ENCODE measurements at places on chromosomes 1 and 21.

DNA sequence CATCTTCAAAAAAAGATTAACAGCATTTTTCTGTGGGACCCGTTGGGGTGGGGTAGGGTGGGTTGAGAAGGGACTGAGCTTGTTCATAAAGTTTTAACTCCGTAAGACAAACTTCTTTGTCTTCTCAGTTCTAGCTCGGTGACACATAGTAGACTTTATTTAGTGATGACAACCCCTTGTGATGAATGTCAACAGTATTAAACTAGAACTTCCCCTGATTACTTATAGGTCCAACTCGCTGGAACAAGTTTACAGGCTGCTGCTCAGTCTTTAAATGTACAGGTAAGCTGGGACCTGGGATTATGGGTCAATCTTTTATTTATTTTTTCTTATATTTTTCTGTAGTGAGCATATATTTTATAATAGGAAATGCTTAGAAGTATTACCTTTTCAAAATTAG lies 148.4 kb downstream of the CD247 start:
- peak; percentile 54 for DNase-seq

GRCh38 chr1:163069655-163070277 lies 605 bp downstream of the RGS4 start:
- DNase-seq: no peak

DNA sequence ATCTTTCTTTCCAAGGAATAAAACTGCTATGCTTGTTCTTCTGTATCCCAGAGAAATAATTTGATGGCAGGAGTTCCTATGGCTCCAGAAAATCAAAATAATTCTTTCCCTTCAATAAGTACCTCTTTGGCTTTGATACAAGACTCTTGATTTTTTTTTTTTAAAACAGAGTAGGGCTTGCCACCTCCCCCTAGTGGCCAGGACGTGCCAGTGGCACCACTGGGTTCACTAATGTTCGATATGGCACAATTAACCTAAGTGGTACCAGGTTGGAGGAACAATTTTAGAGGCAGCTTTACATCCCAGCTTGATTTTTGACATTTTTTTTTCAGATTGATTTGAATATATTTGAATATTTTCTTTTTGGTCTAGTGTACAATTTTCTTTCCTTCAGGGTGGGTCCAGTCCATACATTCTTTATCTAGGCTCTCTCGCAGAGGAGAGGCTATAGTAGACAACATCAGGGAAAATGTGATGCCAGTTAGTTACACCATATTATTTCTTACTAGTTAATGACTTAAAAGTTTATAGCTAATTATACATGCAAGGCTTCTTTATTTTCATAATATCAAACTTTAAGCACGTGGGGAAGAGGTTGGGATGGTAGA lies 330.9 kb downstream of the S1PR1 start:
- DNase-seq: peak; percentile 56

DNA sequence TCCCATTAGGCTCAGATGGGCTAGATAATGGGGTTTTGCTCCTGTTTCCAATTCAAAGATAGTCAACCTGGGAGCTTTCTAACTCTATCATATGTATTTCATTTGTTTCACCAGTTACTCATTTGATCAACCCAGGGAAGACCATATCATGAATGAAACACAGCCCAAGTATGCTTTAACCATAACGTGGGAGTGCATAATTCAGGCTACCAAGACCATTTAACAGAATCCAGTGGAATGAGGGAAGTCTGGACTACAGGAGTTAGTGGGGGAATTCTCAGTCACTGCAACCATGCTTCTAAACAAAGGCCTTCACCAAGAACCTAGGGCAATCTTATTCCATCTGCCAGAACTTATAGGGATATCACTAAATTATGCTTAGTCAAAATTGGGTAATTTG lies 15.0 kb upstream of the SLC16A1 start:
- no peak for DNase-seq

GRCh38 chr1:172766462-172766861 lies 107.6 kb downstream of the FASLG start:
- DNase-seq: no peak

DNA sequence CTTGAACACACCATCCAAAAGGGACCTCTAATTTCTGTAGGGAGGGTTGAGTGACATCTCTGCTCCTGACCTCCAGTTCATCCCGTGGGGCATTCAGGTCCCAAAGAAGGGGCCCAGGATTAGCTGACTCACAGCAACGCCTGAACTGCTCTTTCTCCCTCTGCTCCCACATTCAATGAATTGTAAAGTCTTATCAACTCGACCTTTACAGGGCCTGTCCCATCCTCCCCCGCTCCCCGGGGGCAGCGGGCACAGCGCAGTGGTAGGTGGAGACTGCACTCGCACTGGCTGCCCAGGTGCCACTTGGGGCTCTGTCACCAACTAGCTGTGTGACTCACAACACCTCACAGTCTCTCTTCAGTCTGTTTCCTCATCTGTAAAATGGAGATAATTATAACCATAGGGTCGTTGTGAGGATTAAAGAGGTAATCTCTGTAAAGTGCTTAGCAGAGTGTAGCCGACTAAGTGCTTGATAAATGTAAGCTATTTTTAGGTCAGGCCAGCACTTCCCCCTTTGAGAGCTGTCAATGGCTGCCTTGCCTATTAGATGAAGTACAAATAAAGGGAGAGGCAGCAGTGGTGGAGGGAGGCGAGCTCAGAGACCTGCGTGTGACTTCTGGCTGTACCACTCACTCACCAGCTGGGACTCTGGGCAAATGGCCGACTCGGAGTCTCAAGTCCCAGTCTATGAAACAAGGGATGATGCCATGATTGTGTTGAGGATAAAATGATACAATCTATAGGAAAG lies 637 bp upstream of the MYBPHL start:
- no peak for DNase-seq

- no peak for DNase-seq
Observed at GRCh38 chr1:241682921-241683320, 30.8 kb downstream of the WDR64 start.

- DNase-seq: peak; percentile 17
Observed at GRCh38 chr1:100266741-100267140, 725 bp downstream of the RTCA start.

DNA sequence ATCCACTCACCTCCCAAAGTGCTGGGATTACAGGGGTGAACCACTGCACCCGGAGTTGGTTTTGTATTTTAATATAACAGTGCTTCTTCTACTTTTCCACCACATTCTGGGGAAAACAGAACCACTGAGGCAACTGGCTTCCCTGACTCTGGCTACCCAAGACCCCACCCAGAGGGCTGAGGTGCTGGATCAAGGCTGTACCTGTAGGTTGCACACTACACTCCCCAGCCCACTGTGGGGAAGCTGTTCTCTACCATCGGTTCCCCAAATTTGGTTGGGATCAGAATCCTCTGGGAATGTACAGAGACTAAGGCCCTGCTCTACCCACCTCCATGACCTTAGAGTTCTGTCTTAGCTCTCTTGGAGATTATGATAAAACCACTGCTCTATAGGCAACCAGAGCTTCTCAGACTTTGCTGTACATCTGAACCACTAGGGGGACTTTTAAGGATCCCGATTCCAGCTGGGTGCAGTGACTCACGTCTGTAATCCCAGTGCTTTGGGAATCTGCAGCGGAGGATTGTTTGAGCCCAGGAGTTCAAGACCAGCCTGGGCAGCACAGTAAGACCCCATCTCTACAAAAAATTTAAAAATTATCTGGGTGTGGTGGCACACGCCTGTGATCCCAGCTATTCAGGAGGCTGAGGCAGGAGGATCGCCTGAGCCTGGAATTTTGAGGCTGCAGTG lies 51.6 kb downstream of the GNG4 start:
- peak; percentile 64 for DNase-seq

DNA sequence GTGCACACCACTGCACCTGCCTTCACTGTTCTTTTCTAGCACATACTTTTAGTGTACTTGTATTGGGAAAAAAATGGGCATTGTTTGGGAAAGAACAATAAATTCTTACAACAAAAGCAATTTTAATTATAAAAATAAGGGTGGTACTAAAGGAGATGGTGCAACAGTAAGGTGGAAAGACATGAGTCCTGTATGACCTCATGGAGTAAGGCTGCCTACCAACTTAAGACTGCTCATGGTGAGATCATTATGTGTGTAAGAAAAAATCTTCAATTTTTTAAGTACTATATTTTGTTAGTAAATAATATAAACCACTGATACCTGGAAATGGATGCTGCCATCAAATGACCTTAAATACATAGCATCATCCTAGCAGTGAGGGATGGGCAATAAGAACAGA lies 29.6 kb upstream of the PHGDH start:
- DNase-seq: peak; percentile 69

- DNase-seq: no peak
Observed at GRCh38 chr1:116165572-116165971, 54.4 kb downstream of the MAB21L3 start.

DNA sequence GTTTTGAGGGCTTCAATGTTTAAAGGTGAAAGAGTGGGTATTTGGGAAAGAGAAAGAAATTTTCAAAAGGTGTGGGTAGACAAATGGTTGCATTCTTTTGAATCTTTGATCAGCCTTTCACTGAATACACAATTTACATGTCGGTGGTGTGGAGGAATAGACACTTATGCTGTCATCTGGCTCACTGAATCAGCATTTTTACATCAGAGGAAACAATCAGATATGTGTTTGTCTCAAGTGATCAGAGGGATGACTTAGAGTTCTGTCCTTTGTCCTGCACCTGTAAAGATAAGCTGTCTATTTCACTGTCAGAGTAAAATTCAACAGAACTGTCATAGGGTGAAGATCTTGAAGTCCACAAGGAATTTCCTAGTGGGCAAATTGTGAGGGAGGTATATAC lies 170.9 kb upstream of the USP25 start:
- DNase-seq: no peak

GRCh38 chr1:179030683-179031082 lies 5.0 kb downstream of the FAM20B start:
- DNase-seq: no peak

DNA sequence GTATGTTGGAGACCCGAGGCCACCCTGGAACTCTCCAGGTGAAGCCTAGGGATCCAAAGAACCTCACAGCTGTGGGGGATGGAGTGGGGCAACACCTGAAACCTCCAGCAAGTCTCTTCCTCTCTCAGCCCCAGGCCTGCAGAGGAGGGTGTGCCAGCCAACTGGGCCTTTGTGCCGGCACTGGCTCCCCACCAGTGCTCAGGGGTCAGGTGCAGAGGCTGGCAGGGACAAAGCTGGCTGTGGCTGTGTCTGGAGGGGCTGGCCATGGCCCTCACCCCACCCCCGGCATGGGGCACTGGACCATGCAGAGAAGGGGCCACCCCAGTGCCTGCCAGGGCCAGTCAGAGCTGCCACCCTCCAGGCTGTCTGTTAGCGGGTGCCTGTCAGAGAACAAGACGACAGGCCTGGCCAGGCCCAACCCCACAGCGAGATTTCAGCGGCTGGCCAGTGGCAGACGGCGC lies 3.9 kb downstream of the COL18A1 start:
- DNase-seq: no peak

- DNase-seq: peak; percentile 66
Observed at GRCh38 chr1:155062702-155063411, 683 bp upstream of the EFNA4 start.

DNA sequence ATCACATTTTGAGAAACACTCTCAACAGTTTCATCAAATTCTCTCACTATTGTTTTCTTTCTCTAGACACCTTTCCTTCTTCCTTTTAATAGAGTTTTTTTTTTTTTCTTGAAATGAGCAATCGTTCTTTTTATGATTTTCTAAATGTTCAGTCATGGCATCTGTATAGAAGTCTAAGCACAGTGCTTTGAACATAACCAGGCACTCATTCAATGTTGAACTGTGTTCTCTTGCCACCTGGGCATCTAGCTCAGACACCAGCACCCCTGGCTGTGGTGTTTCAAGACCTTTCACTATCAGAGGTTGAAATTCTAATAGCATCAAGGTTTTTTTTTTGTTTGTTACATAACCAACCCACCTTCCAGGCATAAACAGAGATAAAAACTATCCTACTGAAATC lies 96.6 kb downstream of the DNM3 start:
- DNase-seq: no peak

DNA sequence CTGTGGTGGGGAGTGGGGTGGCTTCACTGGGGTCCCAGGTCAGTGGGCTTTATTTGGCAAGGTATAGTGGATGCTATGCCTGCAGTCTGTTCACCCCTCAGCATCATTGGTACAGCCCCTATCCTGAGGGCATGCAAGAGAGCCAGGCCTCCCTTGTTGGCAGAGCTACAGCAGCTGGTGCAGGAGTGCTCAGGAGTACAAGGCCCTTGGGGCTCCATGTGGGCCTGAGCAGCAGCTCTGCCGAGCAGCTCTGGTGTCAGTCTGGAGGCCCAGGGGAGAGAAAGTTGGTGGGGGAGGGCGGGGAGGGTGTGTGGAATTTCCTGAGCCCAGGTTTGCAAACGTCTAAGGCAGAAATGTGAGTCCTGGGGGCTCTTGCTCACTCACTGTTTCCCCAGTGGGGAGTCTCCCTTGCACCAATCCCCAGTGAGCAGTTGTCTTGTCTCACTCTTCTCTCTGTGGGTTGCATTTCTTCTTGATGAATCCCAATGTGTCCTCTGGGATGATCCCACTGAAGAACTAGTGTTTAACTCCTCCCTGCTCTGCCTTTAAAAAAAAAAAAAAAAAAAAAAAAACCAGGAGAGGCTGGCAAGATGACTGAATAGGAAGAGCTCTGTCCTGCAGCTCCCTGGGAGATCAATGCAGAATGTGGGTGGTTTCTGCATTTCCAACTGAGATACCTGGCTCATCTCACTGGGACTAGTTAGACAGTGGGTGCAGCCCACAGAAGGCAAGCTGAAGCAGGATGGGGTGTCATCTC lies 39.5 kb upstream of the CYP4X1 start:
- no peak for DNase-seq

- DNase-seq: no peak
Observed at GRCh38 chr21:23585419-23585818, 2021.9 kb downstream of the MRPL39 start.

GRCh38 chr1:2640626-2641025 lies 7.8 kb upstream of the MMEL1 start:
- DNase-seq: no peak

DNA sequence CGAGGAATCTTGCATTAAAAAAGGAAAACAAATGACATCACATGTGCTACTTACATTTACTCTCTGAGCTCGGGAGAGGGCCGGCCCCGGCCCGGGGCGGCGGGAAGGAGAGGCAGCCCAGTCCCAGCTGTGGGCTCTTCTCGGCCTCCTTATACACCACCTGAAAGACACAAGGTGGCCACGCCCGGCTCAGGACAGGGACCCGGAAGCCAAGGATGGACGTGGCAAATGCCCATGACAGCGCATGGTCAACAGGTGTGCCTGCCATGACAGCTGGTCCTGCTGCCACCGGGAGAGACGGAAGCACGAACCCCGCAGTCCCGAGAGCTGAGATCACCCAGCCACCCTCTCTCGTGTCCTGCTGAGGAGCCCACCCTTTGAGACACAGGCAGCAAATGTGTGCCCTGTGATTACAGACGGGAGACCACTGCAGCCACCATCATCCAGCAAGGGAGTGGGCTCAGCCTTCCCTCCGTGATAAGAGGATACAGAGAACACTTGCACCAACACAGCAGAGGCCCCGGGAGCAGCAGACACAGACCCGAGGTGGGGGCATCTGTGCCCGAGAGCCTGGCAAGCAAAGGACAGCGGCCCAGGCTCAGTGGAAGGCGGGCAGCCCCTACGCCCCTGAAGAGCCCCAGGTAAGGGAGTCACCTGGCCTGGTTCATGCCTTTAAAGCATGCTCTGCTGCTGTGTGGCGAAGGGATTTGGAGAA lies 8.7 kb downstream of the TPRG1L start:
- no peak for DNase-seq

GRCh38 chr1:213600879-213601278 lies 386.9 kb upstream of the PROX1 start:
- no peak for DNase-seq
